ENCODE measurements at places on chromosomes 12 and 14. TPM values are rescaled to one million over a fixed set of nuclear protein-coding genes. Genes with fewer than 3 reads are reported as not detected.
A peak's percentile ranks its signal among the peaks of the same experiment; 100 is the strongest.

DNA sequence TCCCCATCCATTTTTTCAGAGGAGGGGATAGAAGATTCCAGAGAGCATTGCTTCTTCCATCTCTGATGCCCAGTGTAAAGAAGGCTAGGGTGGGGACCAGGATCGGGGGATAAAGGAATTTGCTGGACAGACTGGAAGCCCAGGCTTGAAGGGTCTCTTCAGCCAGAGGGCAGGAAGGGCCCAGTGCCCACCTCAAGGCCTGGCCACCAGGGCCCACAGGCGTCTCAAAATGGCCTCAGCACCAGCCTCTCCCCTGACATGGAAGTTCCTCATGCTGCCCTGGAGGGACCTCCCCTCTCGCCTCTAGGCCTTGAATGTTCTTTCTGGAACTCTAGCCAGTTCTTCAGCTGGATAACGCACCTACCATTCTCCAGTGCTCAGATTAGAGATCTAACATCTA lies 2.8 kb downstream of the RPS6KL1 start:
- no peaks in the 10 kb centered on the region for H3K36me3 ChIP-seq
- H3K4me1 ChIP-seq, result peaks cover 8% of the 10 kb centered on the region
- H3K27ac ChIP-seq, result no peak overlapping the region
- H3K27me3 ChIP-seq, result peaks cover 17% of the 10 kb centered on the region

DNA sequence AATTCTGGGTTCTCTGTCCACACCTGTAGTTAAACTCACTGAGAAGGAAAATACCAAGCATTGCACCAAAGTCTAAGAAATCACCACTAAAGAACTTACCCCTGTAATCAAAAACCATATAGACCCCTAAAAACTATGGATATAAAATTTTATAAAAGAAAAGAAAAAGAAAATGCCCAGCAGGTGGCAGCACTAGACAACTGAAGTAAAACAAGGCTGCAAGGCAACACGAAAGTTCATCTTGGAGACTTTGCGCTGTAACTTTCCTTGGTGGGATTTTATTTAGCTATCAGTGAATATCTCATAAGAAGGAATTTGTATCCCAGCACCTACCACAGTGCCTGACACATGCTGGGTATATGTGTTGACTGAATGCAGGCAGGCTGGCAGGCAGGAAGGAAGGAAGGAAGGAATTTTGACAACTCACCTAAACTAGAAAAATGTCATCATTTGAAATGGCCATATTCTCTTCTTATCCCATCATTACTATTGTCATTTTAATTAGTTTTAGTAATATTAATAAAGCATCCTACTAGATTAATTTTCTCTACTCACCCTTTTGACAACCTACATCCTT lies 68.2 kb upstream of the ETV6 start:
- H3K36me3 ChIP-seq, result no peaks in the 10 kb centered on the region
- H3K4me1 ChIP-seq, result peaks cover 17% of the 10 kb centered on the region
- H3K27ac ChIP-seq, result no peak overlapping the region
- H3K27me3 ChIP-seq, result no peaks in the 10 kb centered on the region
- peak; percentile 64 for DNase-seq

DNA sequence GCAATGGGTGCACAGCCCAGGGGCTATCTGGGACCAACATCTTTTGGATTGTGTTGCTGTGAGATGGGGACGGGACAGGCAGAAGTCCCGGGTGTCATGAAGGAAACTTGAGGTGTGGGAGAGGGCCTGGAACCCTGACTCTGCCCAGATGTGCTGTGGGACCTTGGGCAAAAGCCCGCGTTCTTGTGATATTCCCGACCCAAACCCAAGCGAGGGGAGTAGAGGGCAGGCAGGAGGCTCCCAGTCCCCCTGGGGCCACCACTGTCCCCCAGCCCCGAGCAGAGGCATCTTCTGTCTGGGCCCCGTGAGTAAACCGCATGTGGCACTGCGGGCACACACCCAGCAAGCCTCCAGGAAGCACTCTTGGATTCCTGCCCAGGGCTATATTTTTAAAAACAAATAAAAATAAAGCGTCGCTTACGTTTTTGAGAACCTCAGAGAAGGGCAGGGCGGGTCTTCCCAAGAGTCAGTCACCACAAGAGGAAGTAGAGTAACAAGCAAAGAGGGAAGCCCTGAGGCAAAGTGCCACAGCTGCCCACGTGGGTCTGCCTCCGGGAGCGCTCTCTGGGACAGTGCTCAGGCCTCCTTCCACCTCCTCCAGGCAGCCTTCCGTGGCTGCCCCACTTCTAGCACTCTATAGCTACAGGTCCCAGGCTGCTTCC lies 39.5 kb downstream of the BEGAIN start:
- H3K36me3 ChIP-seq, result no peaks in the 10 kb centered on the region
- DNase-seq, result peak; percentile 92
- peak overlapping the region; percentile 26 for H3K4me3 ChIP-seq
- H3K4me1 ChIP-seq, result peaks cover 12% of the 10 kb centered on the region

- DNase-seq, result no peak
- no peaks in the 10 kb centered on the region for H3K27me3 ChIP-seq
- H3K4me3 ChIP-seq, result no peak overlapping the region
- H3K27ac ChIP-seq, result no peak overlapping the region
- no peaks in the 10 kb centered on the region for H3K36me3 ChIP-seq
These were observed 357.7 kb downstream of the CACNA1C start for GRCh38 chr12:2410496-2410895.

DNA sequence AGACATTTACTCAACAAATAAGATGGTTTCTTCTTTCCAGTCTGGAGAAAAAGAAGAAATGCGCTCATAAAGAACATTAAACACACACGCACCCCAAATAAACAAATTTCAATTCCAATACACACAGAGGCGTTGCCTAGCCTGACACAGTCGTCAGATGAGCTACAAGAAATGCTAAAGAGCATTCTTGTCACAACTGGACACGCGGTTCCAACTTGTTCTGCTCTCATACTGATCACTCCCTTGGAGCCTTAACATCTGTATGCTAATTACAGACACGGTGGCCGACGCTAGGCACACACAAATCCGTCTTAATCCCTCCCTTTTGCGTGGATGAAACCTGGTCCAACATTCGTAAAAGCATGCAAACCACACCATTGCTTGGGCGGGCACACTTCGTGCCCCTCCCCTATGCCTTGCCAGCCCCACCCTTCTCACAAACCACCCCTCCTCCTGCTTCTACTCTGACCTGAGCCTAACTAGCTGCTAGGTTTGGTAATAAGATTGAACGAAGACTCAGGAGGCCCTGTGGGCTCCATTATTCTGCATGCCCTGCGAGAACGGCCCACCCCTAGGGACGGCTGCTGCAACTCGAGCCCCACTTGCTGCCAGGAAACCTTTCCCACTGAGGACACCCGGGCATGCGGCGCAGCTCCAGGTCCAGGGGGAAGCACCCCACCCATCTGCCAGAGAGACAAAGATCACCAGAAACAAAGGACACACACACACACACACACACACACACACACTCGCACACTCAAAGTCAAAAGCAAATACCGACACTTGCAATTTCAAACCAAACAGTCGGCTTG lies 1.2 kb downstream of the KCNK10 start:
- H3K4me3 ChIP-seq, result no peak overlapping the region
- H3K4me1 ChIP-seq, result no peaks in the 10 kb centered on the region
- DNase-seq, result peak; percentile 23
- no peaks in the 10 kb centered on the region for H3K36me3 ChIP-seq
- H3K27ac ChIP-seq, result no peak overlapping the region

- H3K36me3 ChIP-seq, result no peaks in the 10 kb centered on the region
- peaks cover 23% of the 10 kb centered on the region for H3K4me1 ChIP-seq
- no peak overlapping the region for H3K27ac ChIP-seq
- no peaks in the 10 kb centered on the region for H3K27me3 ChIP-seq
- no peak overlapping the region for H3K4me3 ChIP-seq
- DNase-seq, result peak; percentile 79
These were observed 26.9 kb downstream of the DAAM1 start for GRCh38 chr14:59215322-59215721.

DNA sequence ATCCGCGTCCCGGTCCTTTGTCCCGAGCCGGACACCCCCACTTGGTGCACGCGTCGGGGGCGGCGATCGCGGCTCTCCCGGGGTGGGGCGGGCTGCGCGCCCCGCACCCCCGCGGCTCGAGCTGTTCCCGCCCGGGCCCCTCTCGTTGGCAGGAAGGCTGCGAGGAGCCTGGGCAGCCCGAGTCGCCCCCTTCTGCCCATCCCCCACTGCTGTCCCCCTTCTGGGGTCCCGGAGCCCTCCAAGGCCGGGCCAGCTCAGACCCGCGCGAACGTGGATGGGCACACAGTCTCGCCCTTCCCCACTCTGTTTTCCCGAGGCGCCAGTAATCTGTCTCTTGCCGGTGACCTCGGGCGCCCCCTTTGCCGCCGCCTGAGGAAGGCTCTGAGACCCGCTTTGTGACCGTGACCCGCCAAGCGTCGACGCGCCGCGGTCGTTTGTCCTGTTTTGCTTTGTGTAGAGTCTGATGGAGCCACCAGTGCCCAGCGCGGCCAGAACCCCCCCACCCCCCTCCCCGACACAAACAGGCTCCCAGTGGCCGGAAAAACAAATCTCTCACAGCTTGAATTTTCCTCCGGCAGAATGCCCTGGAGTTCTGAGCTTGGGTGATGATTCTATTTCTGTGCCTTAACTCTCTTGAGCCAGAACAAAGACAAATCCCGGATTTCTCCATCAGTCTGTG lies 610 bp downstream of the C14orf132 start:
- H3K36me3 ChIP-seq, result no peaks in the 10 kb centered on the region
- peak overlapping the region; percentile 56 for H3K4me3 ChIP-seq
- DNase-seq, result peak; percentile 59

GRCh38 chr14:53444677-53445312 lies 291.7 kb upstream of the DDHD1 start:
- DNase-seq, result no peak
- H3K4me1 ChIP-seq, result no peaks in the 10 kb centered on the region
- H3K36me3 ChIP-seq, result no peaks in the 10 kb centered on the region
- no peak overlapping the region for H3K27ac ChIP-seq
- H3K27me3 ChIP-seq, result no peaks in the 10 kb centered on the region

DNA sequence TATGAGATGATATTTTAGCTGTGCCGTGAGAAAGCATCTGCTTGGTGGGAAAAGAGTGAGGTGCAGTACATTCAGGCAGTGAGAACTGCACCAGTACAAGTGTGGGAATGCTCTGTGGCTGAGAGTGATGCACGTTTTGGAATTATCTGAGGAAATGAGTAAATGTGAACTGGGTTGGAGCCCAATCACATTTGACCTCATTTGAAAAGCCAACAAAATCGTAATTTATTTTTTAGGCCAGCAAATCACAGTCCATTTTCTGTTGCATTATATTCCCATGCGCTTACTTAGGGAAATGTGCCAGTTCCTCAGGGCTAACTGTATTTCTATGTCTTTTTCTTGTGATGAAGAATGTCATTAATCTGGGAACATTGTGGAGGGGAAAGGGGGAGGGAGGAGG lies 77.3 kb downstream of the SNAPC1 start:
- no peak for DNase-seq
- H3K4me1 ChIP-seq, result no peaks in the 10 kb centered on the region
- H3K27me3 ChIP-seq, result no peaks in the 10 kb centered on the region
- no peak overlapping the region for H3K4me3 ChIP-seq
- H3K27ac ChIP-seq, result no peak overlapping the region

DNA sequence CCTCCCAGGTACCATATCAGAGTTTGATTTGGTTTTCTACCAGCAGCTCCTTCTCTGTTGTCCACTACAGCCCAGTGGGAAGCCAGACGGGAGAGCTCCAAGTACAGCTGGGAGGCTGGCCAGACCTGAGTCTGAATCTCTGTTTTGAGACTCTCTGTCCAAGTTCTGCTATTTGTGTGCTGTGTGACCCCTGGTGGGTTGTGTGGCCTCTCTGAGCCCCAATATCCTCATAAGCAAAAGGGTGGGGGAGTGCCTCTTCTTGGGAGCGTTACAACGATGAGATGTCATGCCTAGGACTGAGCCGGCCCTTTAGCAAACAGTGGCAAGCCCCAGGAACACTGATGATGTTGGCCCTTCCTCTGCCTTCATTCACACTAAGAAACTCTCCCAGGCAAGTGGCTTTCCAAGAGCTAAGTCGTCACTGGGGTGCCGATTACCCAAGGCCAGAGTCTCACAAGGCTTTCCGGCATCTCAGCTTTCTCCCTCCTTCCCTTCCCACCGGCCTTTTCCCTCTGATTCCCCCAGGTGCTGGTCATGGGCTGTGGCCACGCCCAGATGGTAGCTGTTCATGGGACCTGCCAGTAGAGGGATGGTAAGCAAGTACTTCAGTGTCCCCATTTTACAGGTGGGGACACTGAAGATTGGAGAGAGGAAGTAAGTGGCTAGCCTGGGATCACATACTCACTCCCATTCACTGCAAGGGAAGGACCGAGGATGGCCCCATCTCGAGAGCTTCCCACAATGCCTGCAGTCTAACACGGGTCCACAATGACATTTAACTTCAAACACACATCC lies 47.7 kb downstream of the BCL11B start:
- H3K27me3 ChIP-seq, result peaks cover 19% of the 10 kb centered on the region
- no peaks in the 10 kb centered on the region for H3K4me1 ChIP-seq
- H3K27ac ChIP-seq, result no peak overlapping the region
- no peaks in the 10 kb centered on the region for H3K36me3 ChIP-seq

GRCh38 chr14:75578786-75579337 lies 442 bp downstream of the FLVCR2 start:
- no peaks in the 10 kb centered on the region for H3K27me3 ChIP-seq
- H3K36me3 ChIP-seq, result no peaks in the 10 kb centered on the region
- H3K4me3 ChIP-seq, result peak overlapping the region; percentile 72
- peak overlapping the region; percentile 88 for H3K27ac ChIP-seq
- peaks cover 29% of the 10 kb centered on the region for H3K4me1 ChIP-seq

DNA sequence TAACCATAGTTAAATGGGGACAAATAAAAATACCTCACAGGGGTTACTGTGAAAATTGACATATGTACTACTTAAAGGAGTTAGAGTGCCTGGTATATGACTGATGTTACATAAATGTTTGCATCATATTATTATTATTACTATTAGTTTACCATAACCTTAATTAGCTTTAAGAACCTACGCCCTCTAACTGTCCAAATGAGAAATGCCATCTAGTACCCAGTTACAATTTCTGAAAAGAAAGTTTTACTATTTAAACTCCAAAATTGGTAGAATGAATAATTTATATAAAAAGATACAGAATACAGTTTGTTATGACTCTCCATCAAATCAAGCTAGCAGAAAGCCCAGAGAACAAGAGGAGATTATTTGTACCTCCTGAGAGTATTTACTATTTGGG lies 42.3 kb downstream of the EML5 start:
- no peak for DNase-seq
- H3K4me1 ChIP-seq, result no peaks in the 10 kb centered on the region
- no peaks in the 10 kb centered on the region for H3K36me3 ChIP-seq
- no peak overlapping the region for H3K27ac ChIP-seq
- no peak overlapping the region for H3K4me3 ChIP-seq
- no peaks in the 10 kb centered on the region for H3K27me3 ChIP-seq

GRCh38 chr12:109757671-109758265 lies 44.1 kb downstream of the FAM222A start:
- H3K27me3 ChIP-seq, result no peaks in the 10 kb centered on the region
- no peaks in the 10 kb centered on the region for H3K36me3 ChIP-seq
- no peak overlapping the region for H3K27ac ChIP-seq
- no peak for DNase-seq

GRCh38 chr12:131493068-131493826 lies 217.6 kb upstream of the SFSWAP start:
- H3K4me1 ChIP-seq, result no peaks in the 10 kb centered on the region
- H3K27me3 ChIP-seq, result peaks cover 7% of the 10 kb centered on the region
- DNase-seq, result no peak
- no peak overlapping the region for H3K4me3 ChIP-seq
- no peak overlapping the region for H3K27ac ChIP-seq

GRCh38 chr12:25957793-25958427 lies 572 bp upstream of the RASSF8 start:
- peak overlapping the region; percentile 50 for H3K4me3 ChIP-seq
- H3K27ac ChIP-seq, result peak overlapping the region; percentile 88
- no peaks in the 10 kb centered on the region for H3K27me3 ChIP-seq
- H3K36me3 ChIP-seq, result no peaks in the 10 kb centered on the region
- peaks cover 23% of the 10 kb centered on the region for H3K4me1 ChIP-seq

Gene KRT79
- total RNA-seq, result 0.58 TPM

Gene C12orf50
- not detected for total RNA-seq

Data from left lung (tissue), 14 donors.